ENCODE measurements at places on chromosomes 3 and 15.

DNA sequence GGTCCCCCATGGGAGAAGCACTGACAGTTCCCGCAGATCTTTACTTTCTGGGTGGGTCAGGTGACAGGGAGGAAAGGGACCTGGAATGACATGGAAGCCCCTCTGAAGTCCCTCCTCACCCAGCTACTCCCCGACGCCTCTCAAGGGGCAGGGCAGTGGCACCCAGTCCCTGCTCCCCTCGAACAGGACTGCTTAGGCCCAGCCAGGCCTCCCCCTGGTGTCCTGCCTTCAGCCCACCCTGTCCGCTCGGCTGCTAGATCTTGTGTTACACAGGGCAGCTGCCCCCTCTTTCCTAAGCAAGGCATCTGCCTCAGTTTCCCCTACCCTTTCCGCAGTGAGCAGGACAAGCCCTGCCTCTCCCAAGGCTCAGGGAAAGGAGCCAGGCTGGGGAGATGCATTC is 226.5 kb downstream of the XXYLT1 start:
- no peak for DNase-seq

- no peak for DNase-seq
These were observed 520 bp downstream of the TMEM42 start for GRCh38 chr3:44862226-44862637.

- DNase-seq = peak; percentile 16
These were observed 16.1 kb upstream of the TM4SF1 start for GRCh38 chr3:149393345-149394160.

DNA sequence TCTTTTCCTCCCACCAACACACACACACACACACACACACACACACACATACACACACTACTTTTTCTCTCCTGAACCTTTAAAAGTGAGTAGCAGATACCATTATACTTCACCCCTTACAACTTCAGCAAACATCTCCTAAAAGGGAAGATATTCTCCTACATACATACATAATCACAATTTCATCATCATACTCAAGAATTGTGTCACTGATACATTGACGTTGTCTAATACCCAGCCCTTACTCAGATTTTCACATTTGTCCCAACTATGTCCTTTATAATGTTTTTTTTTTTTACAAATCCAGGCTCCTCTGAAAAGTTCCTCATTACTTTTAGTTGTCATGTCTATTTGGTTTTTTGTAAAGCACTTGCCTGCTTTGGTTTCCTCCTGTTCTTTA is 18.5 kb downstream of the ABHD6 start:
- no peak for DNase-seq

DNA sequence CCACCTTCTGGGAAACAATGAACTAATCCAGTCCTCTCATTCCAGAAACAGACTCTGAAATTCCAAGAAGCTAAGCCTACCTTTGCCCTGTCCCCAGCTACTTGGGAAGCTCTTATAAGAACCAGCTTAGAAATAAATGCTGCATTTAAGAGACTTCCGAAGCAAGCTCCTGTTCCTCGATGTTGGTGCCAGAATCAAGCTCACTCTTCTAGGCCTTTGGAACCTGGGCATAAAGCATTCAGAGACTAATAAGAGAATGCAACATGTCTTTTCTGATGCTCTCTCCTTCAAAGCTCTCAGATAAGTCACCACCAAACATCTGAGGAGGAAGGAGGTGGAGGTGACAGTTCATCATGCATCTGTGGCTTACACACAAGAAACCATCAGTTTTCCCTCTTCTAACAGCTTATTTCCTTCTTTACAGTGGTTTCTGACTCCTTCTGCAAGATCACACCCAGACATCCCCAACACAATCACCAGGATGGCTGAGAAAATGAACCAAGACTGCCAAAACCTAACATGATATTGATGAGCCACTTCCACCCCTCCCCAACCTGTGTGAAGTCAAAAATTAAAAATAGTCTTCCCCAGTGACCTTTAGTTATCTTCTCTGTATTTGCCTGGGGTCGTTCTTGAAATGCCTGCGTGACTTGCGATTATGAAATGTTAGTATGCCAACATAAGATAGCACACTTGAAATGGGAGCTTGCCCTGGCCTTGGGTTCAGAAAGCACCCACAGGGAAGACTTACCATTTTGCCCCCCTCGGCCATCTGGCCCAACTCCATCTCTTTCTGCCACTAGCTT is 11.5 kb downstream of the ARHGEF3 start:
- peak; percentile 50 for DNase-seq

DNA sequence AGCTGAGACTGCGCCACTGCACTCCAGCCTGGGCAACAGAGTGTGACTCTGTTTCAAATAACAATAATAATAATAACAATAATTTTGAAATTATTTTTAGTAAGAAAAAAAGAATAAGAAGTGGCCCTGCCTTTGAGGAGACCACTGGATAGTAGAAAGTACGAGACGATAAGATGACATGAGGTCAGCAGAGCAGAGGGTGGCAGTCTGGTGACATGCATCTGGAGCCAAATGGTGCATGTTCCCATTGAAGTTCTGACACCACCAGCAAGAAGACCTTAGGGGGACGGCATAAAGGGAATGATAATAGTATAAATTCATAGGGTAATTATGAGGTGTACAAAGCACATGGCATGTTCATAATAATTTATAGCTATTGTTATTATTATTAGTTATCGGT is 542.2 kb upstream of the TBL1XR1 start:
- DNase-seq = no peak

DNA sequence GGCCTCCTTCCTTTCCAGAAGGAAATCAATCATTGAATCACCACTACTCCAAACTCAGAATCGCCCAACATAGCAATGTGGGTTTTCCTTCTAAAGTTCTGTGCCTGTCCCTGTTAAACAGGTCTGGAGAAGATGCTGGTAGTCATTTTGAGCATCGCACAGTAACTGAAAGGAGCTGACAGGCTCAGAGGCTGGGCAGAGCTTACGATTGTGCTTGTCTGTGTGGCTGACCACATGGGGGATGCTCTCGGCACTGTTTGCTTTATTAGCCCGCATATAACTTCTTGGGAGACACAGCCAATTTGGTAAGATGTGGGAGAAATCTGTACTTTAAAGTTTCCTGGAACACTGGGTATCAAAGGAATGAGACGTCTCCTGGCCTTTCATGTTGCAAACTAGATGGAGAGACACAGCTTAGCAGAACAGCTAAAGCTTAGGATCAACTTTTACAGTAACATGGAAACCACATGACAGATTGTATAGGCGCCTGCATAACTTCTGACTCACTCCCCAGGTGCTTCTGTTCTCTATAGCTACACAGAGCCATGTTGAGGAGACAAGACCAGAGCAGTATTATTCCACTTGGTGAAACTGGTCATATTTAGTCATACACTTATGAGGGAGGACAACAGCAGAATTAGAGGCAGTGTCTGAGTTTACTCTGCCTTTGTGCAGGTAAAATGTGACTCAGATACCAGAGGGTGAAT is 374.1 kb downstream of the RORA start:
- no peak for DNase-seq

- peak; percentile 11 for DNase-seq
These were observed 500 bp downstream of the PARP6 start for GRCh38 chr15:72271895-72272212.
